ENCODE measurements at places on chromosomes 7 and 10. TPM values are rescaled to one million over a fixed set of nuclear protein-coding genes. Genes with fewer than 3 reads are reported as not detected.

DNA sequence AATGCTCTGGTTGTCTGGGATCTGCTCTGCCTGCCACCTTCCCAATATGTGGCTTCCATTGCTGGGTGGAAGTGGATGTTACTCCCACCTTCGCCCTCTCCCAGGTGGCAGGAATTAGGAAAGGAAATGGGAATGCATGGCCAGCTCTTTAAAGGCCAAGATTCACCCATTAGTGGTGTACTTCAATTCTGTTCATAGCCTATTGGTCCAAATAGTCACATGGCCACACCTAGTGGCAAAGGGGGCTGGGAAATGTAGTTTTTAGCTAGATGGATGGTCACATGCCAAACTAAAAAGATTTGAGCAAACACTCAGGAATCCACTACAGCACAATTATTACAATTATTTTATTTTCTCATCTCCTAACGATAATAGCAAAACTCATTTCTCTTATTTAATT, 135.1 kb downstream of the NPY start:
- DNase-seq, result no peak

DNA sequence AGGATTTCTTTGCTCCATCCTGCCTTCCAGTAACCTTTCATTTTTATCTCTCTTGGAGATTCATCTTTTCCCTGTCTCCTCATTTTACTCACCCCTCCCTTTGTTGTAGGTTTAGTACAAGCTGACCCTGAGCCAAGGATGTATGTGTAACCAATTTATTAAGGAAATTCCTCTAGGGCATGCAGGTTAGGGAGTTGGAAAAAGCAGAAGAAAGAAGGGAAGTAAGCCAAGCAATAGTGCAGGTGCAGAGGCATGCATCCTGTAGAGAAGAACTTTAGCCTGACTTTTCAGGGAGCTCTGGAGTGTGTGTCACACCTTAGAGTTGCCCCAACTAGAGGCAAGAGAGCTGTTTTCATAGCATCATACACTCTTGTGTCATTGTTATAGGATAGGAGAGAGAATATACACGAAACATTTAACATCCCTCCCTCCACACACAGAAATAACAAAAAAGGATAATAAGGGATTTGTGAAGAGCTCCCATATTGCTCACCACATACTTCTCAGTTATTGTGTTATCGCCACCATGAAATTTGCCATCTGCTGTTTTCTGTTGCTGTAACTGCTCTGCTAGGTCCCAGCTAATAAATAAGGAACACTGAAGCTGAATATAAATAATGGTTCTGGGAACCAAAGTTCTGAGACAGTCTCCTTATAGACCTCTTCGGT, 21.8 kb upstream of the SEMA3C start:
- DNase-seq, result no peak

HOXA1 gene
- total RNA-seq, result 2.0 TPM

ANKRD30A gene
- total RNA-seq, result not detected

- no peak for DNase-seq
Observed at GRCh38 chr10:69650589-69651261, 20.7 kb downstream of the FAM241B start.

FAM25C gene
- total RNA-seq, result not detected

GRCh38 chr10:131147301-131147975, 164.1 kb downstream of the TCERG1L start:
- DNase-seq, result no peak

NEURL1 gene
- 46.1 TPM for total RNA-seq

CACNA2D1 gene
- total RNA-seq, result 1.4 TPM

GRCh38 chr10:80041162-80041561, 37.3 kb upstream of the TMEM254 start:
- no peak for DNase-seq

NUDT1 gene
- 51.6 TPM for total RNA-seq

GHRHR gene
- total RNA-seq, result not detected

DNA sequence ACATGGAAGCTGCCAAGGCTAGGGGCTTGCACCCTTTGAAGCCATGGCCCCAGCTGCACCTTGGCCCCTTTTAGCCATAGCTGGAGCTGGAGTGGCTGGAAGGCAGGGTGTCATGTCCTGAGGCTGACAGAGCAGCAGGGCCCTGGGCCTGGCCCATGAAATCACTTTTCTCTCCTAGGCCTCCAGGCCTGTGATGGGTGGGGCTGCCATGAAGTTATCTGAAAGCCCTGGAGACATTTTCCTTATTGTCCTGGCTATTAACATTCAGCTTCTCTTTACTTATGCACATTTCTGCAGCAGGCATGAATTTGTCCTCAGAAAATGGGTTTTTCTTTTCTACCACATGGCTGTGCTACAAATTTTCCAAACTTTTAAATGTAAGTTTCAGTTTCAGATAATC, 106.9 kb upstream of the ELMO1 start:
- DNase-seq, result no peak

DOCK1 gene
- 49.0 TPM for total RNA-seq

ALOX5 gene
- 6.4 TPM for total RNA-seq

TMEM60 gene
- 19.8 TPM for total RNA-seq
